B cell (primary cell): ENCODE measurements at places on chromosomes 6 and 20. TPM values are rescaled to one million over a fixed set of nuclear protein-coding genes. Genes with fewer than 3 reads are reported as not detected.

TNFRSF21 gene
- 1.2 and 1.6 TPM in 2 replicates for total RNA-seq

PDYN gene
- total RNA-seq: not detected in 2 replicates

FNDC1 gene
- total RNA-seq: not detected in 2 replicates

SLC25A27 gene
- 1.9 and 3.8 TPM in 2 replicates for total RNA-seq

MICAL1 gene
- total RNA-seq: 202 TPM in 2 replicates

PTCRA gene
- not detected in 2 replicates for total RNA-seq
